ENCODE measurements at places on chromosomes 5 and 9.

DNA sequence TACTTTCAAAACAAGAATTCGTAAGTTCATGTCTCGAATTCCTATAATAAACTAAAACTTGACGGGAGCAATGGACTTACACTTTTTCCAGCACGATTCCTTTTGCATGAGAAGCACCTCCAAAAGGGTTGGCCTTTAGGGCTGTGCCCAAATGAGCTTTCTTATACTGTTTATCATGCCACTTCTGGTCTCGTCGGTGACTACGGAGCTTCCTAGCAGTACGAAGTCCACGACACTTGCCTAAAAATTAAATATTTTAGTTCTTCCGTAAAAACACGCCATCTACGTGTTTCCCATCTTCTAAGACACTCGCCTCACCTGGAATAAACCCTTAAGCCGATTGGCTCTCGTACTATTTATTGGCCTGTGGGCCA is 554 bp downstream of the RPS23 start:
- no peak for DNase-seq

- DNase-seq: no peak
Measured at GRCh38 chr9:33025572-33026342, 684 bp downstream of the DNAJA1 start.

GRCh38 chr5:113572716-113573115 is 59.2 kb downstream of the YTHDC2 start:
- no peak for DNase-seq

DNA sequence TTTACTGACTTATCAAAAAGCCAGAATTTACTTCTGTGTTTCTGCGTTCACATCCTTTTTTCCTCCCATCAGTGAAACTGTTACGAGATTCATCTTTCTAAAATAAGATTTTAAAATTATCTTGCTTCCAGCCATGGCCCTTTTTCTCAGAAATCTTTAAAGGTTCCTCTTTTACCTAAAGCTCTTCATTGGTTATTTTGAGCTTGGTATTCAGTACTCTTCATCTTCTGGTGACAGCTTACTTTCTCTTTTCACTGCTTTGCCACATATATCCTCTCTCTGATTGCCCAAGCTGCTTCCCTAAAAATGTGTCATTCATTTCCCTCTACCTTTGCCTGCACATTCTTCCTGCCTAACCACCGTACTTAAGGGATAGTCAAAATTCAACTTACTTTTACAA is 32.3 kb downstream of the TGFBR1 start:
- DNase-seq: no peak

DNA sequence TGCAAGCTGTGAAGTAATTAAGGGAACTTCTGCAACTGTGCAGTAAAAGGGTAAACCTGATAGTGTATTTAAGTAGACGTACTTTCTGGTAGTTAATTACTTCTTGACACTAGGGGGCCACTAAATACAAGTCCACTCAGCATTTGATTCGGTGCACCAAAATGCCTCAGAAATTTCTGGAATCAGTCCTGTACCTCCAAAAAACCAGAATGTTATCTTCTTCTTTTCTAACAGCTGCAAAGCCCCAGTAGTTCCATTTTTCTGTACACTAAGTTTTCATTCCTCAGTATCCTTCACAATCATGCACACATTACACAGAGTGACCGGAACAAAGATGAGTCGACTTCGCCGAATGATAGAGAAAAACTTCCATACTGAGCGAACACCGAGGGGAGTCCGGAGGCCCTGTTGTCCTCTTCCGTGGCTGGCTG is 484 bp downstream of the GFM2 start:
- peak; percentile 37 for DNase-seq

DNA sequence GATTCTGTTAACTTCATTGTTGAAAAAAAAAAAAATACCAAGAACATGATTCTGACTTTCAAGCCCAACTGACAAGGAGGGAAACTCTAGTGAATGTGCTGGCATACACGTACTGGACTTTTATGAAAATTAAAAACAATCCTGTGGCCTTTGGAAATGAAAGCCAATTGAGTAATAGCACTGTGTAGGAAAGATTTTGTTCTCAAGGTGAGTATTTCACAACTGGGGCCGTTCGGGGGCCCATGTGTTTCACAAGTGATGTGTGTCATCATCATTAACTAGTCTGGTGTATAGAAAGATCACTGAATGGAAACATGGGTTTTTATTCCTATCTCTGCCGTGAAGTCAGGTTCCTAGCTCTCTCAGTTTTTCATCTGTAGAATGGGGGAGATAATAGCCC is 605.0 kb upstream of the CLINT1 start:
- no peak for DNase-seq

- DNase-seq: no peak
Measured at GRCh38 chr5:1668141-1668721, 131.4 kb downstream of the MRPL36 start.

- DNase-seq: no peak
Measured at GRCh38 chr9:35140093-35140492, 21.7 kb upstream of the UNC13B start.

DNA sequence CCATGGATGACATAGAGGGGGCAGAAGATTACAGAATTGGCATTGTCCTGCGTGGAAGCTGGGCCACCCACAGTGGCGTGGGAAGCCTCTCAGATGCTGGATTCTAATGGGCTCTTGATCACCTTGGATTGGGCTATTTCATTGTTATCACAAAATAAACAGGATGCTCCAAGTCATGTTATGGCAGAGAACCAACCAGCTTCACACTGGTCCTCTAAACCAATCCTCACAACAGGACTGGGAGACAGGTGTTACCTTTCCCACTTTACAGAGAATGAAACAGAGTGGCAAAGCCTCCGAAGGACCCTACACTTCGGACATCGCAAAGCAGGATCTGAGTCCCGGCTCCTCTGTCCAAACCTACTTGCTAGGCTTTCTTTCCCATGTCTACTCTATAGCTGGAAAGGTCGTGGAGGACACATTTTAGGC is 455 bp upstream of the SMIM3 start:
- no peak for DNase-seq

DNA sequence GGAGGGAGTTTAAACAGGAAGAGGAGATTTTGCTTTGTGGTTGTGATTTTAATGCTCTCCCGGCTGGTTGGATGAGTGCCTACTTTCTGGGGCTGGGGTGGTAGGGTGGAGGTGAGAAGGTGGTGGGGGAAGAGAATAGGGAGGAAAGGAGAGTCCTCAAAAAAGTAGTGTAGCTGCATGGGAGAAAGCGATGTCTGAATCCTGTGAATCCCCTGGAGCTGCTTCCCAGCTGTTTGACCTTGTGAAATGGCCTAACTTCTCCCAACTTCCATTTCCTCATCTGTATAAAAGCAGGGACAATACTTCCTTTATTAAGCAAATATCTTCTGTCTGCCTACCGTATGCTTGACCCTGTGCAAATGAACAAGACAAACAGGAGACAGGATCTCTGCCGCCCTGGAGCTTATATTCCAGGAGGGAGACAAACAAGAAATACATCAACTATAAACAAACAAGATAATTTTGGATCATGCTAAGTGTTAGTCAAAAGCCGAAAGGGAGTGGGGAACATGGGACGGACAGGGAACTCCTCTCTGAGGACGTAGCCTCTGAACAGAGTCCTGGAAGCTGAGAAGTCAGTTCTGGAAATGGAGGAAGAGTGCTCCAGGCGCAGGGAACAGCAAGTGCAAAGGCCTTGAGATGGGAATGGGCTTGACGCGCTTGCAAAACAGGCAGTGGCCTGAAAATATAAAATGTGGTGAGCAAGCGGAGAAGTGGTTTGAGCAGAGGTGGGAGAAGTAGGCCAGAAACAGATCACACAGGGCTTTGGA is 103.5 kb downstream of the SPRY4 start:
- DNase-seq: no peak

- no peak for DNase-seq
Measured at GRCh38 chr5:58066076-58066475, 393.8 kb downstream of the PLK2 start.

- no peak for DNase-seq
Measured at GRCh38 chr9:83138422-83139135, 75.6 kb upstream of the RASEF start.

GRCh38 chr5:93642526-93642925 is 59.5 kb downstream of the NR2F1 start:
- no peak for DNase-seq

DNA sequence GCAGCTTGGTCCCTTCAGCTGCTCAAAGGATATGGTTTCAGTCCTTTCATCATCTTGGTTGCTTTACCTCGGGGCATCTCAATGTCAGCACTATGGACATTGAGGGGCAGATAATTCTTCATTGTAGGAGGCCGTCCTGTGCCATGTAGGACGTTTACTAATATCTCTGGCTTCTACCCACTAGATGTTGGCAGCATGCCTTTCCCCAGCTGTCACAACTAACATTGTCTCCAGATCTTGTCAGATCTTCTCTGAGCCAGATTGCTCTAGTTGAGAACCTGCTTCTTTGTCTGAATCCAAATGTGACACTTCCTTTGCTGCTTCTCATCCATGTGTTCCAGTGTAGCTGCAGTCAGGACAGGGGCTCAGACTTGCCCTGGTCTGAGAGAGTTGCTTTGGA is 10.3 kb downstream of the PTPA start:
- no peak for DNase-seq

DNA sequence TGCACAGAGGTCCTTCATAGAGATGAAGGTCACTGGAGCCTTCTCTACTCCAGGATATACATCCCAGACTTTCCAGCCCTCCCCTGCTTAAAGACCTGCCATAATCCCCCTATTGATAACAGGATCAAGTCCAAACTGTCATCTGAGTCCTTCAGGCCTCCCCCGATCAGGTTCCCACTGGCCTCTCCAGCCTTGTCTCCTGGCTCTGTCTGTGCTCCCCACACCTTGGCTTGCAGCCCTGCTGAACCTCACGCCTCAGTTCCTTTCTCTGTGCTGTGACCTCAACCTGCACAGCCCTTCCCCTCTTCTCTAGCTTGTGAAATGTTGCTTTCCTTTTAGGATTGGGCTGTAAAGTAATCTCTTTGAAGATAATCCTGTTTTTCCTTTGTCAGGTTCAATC is 2.5 kb upstream of the HRH2 start:
- no peak for DNase-seq

DNA sequence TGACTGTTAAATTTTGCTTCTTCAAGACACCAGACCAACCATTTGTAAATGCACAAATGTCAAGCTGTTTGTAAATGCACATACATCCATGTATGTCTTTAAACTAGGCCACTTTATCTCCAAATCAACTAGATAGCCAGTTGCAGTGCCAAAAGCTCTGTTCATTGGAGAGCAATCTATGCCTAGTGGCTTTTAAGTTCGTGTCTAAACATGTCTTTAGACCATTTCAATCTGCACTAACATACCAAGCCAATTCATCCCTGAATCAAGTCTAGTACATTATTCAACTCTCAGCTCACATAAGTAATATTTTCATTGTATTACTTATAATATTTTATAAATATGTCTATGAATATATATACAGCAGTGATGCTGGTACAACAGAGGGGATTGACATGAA is 985.9 kb downstream of the CDH18 start:
- DNase-seq: no peak

DNA sequence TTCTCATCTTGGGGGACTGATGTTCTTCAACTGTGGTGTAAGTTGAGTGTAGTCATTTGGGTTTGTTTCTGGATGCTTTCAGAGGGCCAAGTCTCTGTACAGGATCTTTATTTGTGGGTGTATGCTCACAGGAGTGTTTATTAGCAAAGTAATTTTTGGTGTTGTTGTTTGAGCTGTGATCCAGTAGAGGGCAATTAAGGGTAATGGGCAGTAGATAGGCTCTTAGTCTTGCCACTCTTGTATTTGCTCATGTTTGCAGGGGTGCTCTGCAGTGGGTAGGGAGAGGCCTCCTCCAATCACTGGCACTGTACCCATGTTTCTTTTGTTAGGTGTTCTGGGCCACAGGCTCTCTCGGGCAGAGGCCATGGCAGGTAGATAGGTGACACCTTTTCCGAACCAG is 45.9 kb upstream of the ITGA2 start:
- DNase-seq: no peak

Measured in glomerular endothelial cell (primary cell).